ENCODE measurements at places on chromosomes 2 and 18. TPM values are rescaled to one million over a fixed set of nuclear protein-coding genes. Genes with fewer than 3 reads are reported as not detected.

- DNase-seq: peak; percentile 70
Measured at GRCh38 chr2:42770288-42771131, 6.6 kb upstream of the OXER1 start.

- DNase-seq: no peak
Measured at GRCh38 chr2:29273004-29273684, 157.9 kb downstream of the CLIP4 start.

DNA sequence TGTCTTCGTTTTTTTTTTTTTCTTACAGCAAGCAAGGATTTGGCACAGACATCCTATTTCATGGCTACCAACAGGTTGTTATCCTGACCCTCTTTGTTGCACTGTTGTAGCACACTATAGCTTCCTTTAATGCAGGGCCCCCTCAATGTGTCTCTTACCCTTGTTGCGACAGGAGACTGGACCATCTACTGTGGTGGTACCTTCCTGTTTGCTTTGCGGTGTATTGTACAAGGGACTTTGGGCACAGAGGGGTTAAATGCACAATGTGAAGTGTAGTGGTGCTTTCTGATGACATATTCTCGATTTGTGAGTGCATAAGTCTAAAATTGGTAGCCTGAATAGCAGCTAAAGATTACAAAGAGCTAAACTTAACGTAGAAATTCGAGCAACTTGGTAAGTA is 27.5 kb downstream of the CCNT2 start:
- DNase-seq: no peak

DNA sequence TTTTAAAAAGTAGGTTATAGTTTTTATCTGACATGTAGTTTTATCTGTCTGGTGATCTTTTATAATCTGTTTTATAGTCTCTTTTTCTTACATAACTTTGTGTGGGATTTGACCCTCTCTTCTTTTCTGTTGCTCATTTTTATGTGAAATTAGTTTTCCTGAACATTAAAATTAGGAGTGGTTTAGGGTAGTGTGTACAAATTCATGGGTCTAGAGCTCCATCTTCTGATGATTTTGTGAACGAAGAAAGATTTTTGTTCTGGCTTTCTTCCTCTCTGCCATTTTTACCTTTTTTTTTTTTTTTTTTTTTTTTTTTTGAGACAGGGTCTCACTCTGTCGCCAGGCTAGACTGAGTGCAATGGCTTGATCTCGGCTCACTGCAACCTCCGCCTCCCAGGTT is 46.6 kb downstream of the SLC30A6 start:
- no peak for DNase-seq

DNA sequence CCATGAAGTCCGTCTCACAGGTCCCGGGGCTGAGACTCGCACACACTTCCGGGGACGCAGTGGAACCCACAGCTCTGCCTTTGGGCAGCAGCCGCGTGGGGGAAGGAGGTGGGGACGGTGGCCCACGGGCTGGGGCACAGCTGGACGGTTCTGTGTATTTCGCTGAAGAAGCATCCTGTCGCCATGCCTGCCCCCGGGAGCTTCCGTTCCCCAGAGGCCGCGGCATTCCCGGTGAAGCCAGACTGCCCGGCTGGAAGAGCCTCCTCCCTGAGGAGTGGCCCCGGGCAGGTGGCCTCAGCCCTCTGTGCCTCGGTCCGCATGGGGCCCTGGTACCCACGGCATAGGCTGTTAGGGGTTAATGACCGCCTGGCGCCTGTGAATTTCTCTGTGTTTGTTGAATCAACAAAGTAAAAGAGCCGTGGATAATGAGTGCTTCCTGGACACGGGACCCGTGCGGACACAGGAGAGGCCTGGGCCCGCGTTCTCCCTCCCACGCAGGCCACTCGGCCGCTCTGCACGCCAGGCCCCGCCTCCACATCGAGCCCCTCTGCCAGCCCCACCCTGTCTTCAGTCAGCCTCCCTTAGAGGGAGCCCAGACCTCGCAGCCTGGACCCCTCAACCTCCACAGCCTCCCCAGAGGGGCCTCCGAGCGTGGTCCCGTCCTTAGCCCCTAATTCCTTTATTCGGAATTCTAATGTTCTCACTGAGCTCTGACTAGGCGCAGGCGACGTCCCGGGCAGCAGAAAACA is 51.0 kb downstream of the KCNG2 start:
- no peak for DNase-seq

GRCh38 chr2:34815052-34815741 is 1216.1 kb upstream of the FAM98A start:
- DNase-seq: no peak

DNA sequence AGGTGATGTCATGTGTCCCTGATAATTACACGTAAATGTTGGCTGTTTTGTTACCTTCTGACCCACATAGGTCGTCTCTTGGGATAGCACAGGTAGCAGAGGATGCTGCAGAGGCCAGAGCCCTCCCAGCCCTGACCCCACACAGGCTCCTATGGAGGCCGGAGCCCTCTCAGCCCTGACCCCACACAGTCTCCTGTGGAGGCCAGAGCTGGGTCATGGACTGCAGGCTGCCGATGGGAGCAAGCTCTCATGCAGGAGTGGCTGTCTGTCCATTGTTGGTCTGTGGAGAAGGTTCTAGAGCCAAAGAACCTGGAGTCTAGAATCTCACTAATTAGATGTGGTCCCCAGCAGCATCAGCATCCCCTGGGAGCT is 155.5 kb downstream of the LDLRAD4 start:
- DNase-seq: no peak

DNA sequence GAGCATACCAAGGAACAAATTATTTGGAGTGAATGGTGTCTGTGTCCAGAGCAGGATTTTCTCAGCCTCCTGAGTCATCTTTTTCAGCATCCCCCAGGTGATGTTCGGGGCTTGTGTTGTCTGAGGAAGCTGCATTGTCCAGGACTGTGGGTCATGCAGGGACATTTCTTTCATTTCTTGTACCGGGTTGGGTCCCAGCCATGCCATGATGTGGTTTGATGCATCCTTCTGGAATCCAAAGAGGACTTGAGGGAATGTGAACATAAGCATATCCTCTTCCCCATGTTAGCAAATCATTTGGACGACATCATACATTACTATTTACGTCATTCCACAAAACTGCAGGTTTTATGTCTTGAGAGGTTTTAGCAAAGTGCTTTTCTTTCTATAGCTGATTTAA is 797.8 kb downstream of the CCDC85A start:
- no peak for DNase-seq

DNA sequence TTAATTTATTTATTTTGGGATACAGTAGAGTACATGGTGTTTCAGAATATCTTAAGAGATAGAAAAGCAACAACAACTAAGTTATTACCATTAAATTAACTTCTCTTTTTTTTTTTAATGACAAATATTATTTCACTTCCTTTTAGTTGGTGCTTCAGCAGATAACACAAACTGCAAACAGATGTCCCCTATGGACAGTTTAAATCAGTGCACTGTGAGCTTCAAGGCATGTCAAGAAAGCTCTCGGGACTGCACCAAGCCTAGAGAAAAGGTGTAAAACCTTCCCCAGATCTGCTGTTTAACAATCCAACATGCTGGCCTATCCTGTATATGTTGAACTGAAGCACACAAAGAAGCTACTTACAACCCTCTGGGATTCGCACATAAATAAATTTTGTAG is 122.7 kb downstream of the TCF4 start:
- no peak for DNase-seq

GRCh38 chr2:196259507-196260481 is 88.4 kb upstream of the STK17B start:
- no peak for DNase-seq

DNA sequence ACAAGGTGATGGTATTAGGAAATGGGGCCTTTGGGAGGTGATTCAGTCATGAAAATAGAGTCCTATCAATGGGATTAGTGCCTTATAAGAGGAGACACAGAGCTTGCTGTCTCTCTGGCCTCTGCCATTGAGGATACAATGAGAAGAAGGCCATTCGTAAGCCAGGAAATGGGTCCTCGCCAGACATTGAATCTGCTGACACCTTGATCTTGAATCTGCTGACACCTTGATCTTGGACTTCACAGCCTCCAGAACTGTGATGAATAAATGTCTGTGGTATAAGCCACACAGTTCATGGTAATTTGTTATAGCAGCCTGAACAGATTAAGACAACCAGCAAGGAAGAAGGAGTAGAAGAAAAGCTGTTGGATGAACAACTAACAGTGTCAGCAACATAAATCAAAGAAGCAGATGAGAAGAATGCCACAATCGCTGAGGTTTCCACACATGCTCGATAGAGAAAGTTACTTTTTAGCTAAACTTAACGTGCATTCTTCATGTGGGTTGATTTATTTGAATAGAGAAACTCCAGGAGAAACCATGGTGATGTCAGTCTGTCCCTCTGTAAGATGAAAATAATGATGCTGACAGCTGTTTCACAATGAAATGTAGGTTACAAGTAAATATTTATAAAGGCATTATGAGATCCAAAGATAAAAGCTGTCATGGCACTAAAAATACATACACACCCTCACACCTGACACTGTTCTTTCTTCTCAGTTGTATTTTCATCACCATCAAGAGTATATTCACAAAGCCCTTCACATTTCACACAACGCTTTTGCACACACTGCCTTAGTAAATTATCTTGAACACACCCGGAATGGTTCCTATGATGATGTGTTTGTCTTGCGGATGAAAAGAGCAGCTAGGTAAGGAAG is 153.7 kb upstream of the NCK2 start:
- no peak for DNase-seq

DNA sequence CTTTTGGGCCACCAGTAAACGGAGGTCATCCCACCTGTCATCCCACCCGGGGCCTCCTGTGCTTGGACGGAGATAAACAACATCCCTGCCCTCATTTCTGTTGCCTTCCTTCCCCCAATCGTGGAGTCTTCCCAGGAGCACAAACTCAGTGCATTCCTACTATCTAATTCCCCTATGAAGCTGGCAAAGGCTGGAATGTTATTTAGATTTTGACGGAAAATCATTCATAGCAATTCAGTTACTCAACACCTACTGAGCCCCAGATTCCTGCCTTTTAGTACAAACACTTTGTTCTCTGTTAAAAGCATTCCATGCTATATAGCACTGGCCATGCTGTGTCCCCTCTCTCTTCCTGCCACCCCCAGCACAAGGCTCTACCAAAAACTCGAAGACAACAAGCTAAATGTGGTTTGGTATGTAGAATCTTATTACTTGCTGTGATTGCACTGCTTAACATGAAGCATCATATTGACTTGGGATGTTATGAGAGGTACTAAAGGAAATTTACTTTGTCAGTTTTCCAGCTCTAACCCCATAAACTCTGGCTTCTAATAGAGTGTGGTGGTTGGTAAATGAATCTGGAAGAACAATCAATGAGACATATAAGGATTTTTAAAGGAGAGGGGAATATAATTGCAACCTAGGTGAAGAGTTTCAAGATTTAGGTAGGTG is 32.3 kb upstream of the IMPA2 start:
- no peak for DNase-seq

DNA sequence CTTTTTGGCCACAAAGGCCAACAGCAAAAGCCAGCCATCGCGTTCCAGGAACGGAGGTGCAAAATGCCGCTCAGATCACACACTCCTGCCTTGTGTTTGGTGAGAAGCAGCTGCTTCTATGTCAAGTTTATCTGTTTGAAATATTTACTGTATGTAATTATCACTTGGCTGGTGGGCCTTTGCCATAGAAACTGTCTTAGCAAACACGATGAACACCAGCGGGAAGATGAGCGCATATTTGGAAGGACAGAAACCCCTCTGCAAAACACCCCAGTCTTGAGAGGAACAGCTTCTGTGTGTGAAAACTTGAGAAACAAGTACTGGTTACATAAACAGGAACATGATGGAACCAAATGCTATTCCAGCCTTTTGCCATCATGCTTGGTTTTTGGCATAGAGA is 59.7 kb downstream of the SCG2 start:
- DNase-seq: no peak

DNA sequence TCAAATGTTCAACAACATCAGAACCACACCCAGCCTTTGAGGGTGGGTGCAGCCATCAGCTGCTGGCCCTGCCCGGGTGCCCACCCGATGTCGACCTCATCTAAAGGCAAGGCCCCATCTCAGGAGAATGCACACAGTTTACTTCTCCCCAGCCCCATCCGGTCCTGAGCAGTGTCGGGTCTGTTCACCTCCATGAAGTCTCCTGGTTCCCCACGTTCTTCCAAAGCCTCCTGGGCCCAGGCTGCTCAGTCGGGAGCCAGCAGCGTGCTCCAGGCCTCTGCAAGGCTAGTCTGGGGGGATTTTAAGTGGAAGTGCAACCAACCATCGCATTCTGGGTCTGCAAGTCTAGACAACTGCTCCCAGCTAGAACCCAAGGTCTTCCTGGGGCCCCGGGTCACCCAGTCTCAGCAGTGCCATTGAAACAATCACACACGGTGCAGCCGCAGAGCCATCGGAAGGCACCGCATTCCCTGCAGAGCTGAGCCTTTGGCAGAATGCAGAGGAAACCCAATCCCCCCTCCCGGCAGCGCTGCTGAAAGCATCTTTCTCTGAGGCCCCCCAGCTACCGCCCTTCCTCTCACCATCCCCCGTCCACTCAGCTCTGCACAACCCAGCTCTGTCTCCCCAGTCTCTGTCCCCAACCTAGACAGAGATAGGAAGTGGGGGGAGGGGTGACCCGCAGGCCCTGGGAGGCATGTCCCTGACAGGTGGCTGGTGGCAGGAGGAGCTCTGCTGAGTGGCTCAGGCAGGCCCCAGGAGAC is 8.5 kb downstream of the ESPNL start:
- peak; percentile 63 for DNase-seq

DNA sequence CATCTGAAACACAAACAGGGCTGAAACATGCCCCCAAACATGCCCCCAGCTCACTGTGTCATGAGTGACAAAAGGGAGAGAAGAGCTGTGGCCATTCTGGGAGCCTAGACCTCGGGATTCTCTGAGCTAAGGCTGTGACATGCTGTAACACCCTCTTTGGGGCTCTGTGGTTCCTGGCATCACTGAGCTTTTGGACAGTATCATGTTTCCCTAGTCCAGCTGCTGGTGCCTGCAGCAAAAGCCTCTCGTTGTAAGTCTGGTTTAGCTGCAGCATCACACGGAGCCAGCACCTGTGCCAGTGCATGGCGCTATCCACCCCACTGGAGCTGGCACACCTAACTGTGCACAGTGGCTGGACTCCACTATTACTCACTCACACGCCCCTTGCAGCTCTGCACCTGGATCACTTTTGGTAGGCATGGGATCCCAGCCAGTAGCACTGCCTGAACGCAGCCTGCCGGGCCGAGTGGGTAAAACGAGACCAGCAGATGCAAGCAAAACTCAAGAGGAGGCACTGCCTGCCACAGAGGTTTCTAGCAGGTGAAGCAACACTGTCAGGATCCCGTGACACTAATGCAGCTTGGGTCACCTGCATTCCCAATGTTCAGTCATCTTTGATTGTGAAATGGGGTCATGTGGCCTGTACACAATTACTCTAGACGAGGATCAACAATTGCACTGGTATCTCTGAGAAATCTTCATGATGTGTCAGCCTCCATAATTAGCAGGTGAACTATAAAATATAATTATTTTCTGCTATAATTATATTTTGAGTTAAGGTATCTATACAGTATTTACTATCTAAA is 547.2 kb downstream of the ZNF804A start:
- peak; percentile 16 for DNase-seq

GRCh38 chr2:7444626-7445025 is 527.4 kb downstream of the RNF144A start:
- DNase-seq: no peak

- DNase-seq: no peak
Measured at GRCh38 chr2:10820978-10821695, 8.6 kb upstream of the PDIA6 start.

PGAP1 gene
- polyA plus RNA-seq: 2.2 TPM

TRIB2 gene
- 25.3 TPM for polyA plus RNA-seq

TMEM163 gene
- polyA plus RNA-seq: 7.1 TPM

SLC8A1 gene
- 41.8 TPM for polyA plus RNA-seq

SLC14A1 gene
- polyA plus RNA-seq: 11.5 TPM

HOXD12 gene
- polyA plus RNA-seq: not detected

RNF152 gene
- polyA plus RNA-seq: 3.6 TPM

ABCG5 gene
- not detected for polyA plus RNA-seq

APCDD1 gene
- polyA plus RNA-seq: 18.2 TPM

RAB17 gene
- 2.1 TPM for polyA plus RNA-seq

CFAP210 gene
- polyA plus RNA-seq: 0.14 TPM

Measured in right cardiac atrium (tissue), 5 donors.